NCI-H2081 (cell line): ENCODE measurements at places on chromosomes 12 and 14.

- DNase-seq = no peak
Measured at GRCh38 chr12:32489070-32489469, 89.7 kb downstream of the FGD4 start.

- no peak for DNase-seq
Measured at GRCh38 chr12:94621662-94622359, 28.5 kb downstream of the TMCC3 start.

DNA sequence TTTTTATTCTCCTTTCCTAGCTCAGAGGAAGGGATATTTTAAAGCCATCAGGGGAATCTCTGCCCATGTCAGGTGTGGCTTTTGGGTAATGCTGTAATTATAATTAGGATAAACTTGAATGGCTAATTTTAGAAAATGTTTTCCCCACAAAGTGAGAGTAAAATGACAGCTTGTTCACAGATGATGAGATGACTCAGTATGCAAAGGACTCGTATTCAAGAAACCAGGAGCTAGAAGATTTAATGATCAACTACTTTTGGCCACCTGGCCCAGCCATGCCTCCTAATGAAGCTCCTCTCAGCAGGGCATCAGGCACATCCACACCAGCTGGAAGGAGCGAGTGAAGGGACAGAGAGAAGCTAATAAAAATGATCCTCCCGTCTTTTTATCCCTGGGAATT, 29.0 kb upstream of the PLEKHG7 start:
- DNase-seq = no peak

DNA sequence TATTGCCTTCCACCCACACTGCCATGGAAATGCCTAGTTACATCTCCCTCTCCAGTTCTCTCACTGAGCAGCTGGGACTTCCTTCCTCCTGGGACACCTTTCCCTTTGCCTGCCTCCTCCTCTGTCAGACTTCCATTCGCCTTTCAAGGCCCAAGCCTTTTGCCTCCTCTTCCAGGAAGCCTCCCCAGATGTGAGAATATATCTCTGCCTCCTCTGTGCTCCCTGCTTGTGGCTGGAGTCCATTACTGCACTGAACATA, 3.1 kb downstream of the IFI27L2 start:
- DNase-seq = no peak
